NCI-H1092 treated with DMSO at 0.1 percent for 48 hours (cell line): ENCODE measurements at places on chromosomes 5 and 9.

- DNase-seq = no peak
Measured at GRCh38 chr9:35609001-35609819, 4.1 kb downstream of the TESK1 start.

GRCh38 chr9:120934281-120934680 is 7.7 kb upstream of the TRAF1 start:
- no peak for DNase-seq

GRCh38 chr5:143796125-143796524 is 15.8 kb upstream of the HMHB1 start:
- DNase-seq = no peak

GRCh38 chr5:75525344-75525743 is 13.7 kb downstream of the POLK start:
- no peak for DNase-seq

GRCh38 chr9:34646211-34647083 is at the start of gene GALT:
Gene GALT, plus strand, starts transcription at chr9:34646675. Its CDS starts 30 bp downstream, at chr9:34646705.
- DNase-seq = peak; percentile 93

DNA sequence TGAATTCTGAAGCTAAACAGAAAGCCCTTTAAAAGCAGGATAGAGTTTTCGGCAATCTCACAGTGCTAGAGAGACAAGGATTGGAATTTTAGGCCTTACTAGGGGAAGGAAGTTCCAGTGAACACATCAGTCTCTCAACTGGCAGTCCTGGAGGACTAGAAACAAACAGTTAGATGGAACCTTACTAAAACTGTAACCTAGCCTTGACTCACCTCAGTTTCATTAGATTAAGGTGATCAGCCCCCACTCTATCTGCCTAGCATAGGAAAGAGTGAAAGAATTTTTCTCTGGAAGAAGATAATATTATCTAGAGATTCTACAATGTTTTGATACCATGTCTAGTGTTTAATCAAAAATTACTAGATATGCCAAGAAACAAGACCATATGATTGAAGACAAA is 25.8 kb upstream of the SMIM23 start:
- DNase-seq = no peak

DNA sequence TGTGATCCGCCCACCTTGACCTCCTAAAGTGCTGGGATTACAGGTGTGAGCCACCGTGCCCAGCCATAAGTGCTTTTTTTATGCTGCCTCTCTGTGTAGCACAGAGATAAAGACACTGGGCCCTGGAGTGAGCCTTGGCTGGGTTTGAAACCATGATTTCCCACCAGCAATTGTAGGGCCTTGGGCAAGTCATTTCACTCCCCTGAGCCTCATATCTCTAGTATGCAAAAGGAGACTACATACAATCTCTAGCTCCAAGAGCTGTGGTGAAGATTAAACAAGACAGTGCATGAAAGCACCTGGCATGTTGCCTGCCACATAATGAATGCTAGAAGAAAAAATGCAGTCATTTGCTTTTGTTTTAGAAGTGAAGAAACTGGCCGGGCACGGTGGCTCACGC is 3.9 kb downstream of the FABP6 start:
- DNase-seq = no peak

- no peak for DNase-seq
Measured at GRCh38 chr5:137563301-137563645, 64.1 kb upstream of the SPOCK1 start.

- no peak for DNase-seq
Measured at GRCh38 chr5:3036041-3036788, 284.7 kb upstream of the IRX2 start.

- no peak for DNase-seq
Measured at GRCh38 chr5:152181461-152181860, 223.6 kb downstream of the NMUR2 start.

GRCh38 chr9:76618762-76619161 is 145.5 kb upstream of the PCA3 start:
- no peak for DNase-seq

- peak; percentile 18 for DNase-seq
Measured at GRCh38 chr9:133132174-133132573, 11.1 kb upstream of the RALGDS start.

DNA sequence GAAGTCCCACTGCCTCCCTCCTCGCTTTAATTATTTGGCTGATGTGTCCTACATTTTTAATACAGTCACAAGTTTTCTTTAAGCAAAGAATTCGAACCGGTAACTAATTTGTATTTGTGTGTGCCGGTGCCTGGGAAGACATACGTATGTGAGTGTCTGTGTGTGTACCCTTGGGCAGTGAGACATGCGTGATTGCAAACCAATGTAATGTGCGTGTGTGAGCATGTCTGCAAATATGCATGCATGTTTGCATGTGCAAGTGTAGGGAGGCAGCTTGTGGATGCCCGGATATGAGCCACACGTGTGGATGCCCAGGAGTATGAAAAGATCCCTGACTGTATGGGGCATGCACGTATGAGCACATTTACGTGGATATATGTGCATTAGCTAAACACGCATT is 44.4 kb upstream of the NEK6 start:
- no peak for DNase-seq

DNA sequence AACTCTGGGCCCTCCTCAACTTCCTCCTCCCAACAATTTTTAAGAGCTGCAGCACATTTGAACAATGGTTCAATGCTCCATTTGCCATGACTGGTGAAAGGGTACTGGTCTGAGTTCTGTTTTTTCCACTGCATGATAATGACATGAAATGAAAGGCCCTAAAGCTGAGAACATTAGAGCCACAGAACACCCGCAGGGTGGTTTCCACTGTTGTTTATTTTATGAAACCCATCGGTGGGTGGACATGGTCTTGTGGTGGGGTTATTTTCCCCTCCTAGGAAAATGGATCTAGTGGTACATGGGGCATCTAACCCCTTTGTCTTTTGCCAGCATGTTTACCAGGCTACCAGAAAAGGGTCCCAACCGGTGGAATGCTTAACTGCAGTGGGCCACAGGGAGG is 71.8 kb downstream of the SMARCA2 start:
- no peak for DNase-seq

DNA sequence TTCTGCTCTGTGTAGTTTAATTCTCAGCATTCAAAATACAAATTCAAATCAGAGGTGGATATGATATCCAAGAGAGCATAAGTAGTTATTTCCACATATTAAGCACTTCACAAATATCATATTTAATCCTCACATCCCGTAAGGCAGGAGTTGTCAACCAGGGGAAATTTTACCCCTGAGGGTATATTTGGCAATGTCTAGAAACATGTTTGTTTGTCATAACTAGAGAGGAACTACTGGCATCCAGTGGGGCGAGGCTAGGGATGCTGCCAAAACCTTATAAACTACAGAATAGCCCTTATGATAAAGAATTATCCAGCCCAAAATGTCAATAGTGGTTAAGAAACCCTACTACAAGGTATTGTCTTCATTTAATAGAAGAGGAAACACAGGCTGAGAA is 619.4 kb downstream of the SLCO4C1 start:
- DNase-seq = no peak

GRCh38 chr9:97961361-97961760 is 21.8 kb upstream of the ANP32B start:
- DNase-seq = no peak

- no peak for DNase-seq
Measured at GRCh38 chr5:44387921-44388320, 1.3 kb downstream of the FGF10 start.

GRCh38 chr5:10213316-10213715 is 36.4 kb downstream of the ATPSCKMT start:
- DNase-seq = no peak

- DNase-seq = no peak
Measured at GRCh38 chr9:18849270-18849669, 183.7 kb downstream of the SAXO1 start.

GRCh38 chr9:76336027-76336426 is 58.2 kb downstream of the RFK start:
- DNase-seq = no peak

DNA sequence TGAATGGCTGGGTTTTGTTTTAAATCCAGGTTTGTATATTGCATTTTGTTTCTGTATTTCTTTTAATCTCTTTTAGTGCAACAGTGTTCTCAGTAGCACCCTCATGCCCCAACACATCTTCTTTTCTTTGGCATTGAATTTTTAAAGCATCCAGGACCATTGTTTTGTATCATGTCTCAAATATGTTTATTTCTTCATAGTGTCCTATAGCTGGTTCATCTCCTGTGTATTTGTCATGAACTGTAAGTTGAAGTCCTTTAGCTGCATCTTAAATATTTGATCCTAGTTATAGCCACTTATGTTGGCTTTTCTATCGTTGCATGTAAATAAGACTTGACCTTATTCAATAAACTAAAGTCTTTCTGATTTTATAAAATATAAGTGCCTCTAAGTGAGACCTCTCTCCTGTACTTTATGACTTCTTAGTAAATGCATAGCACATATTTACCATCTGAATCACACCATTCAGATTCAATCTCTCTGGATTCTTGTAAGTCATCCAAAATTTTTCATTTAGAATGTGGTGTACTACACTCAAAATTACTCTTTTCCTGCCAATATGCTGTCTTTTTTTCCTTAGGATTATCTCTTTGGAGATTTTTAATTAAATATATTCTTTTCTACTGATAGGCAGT is 21.0 kb upstream of the ERCC6L2 start:
- peak; percentile 10 for DNase-seq

GRCh38 chr5:156534906-156535485 is 208.0 kb downstream of the SGCD start:
- no peak for DNase-seq

DNA sequence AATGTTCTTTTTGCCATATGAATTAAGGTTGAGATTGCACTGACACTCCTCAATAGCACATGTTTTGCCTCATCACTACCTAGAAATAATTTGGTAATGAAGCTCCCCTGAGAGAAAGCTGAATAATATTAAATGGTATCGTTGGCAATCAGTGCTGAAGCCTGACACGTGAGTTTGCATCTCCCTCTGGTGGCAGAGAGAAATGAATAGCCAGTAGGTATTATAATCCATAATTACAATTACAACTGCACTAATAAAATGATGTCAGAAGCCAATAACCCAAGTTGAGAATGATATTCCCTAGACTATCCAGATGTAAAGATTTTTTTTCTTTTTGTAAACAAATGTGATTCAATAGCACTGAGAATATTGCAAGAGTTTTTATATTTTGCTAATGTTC is 700.3 kb downstream of the PTPRD start:
- DNase-seq = peak; percentile 29

DNA sequence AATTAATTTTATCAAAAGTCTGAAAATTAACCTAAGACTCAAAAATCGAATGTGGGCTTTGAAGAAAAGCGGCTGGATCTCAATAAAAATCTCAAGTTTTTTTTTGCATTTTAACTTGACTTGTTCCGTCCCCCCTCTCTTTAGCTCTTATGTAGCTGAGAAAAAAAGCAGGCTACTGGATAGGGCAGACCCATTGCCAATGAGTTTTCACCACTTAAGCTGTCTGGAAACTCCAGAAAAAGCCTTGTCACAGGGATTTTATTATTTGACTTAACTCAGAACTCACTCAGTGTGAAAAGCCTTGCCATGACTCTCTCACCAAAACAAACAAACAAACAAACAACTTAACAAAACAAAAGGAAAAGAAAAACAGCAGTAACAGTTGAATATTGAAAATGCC is 247.4 kb downstream of the CDH9 start:
- no peak for DNase-seq

GRCh38 chr5:1468629-1469527 is 23.6 kb upstream of the SLC6A3 start:
- DNase-seq = no peak

DNA sequence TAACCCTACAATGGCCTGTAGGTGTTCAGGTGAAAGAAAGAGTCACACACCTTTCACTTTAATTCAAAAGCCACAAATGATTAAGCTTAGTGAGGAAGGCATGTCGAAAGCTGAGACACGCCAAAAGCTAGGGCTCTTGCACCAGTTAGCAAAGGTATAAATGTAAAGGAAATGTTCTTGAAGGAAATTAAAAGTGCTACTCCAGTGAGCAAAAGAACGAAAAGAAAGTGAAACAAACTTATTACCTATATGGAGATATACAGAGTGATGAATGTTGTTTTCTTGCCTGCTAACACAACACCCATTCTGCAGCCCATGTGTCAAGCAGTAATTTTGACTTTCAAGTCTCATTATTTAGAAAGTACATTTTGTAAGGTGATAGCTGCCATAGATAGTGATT is 254.2 kb upstream of the SLC24A2 start:
- DNase-seq = no peak

GRCh38 chr5:119318256-119318894 is 37.4 kb upstream of the TNFAIP8 start:
- no peak for DNase-seq

GRCh38 chr9:121357011-121357410 is 13.0 kb downstream of the STOM start:
- no peak for DNase-seq

DNA sequence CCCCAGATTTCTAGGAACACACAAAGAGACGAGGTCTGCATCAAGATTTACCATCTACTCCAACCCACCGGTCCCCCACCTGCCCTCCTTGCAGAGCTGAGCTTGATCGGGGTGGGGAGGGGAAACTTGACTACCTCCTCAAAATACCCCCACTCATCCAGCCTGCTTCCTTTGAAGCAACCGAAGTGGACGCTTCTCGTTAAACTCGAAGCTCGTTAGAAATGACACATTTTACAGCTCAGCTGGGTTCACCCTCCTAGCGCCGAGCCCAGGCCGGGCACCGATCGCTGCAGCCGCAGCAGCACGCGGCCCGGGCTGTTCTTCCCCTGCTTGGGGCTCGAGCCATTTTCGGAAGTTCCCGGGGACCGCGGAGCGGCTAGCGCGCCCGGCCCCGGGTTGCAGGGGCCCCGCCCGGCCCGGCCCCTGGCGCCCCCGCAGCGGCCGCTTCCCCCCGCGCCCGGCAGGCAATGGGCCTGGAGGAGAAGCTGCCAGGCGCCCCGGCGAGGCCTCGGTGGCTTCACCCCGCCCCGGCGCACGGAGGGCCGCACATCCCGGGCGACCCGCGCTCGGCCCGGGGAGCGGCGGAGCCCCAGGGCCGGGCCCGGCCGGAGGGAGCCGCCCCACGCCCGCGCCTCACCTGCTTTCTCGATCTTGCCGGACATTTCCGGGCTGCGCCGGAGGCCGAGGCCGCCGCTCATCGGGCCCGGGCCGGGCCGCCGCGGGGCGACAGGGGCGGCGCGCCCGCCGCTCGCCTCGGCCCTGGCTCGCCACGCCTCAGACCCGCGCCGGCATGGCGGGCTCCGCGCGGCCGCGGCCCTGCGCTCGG is 530 bp downstream of the RAPGEF1 start:
- DNase-seq = peak; percentile 26

GRCh38 chr9:117742131-117742530 is 37.9 kb downstream of the TLR4 start:
- DNase-seq = no peak

DNA sequence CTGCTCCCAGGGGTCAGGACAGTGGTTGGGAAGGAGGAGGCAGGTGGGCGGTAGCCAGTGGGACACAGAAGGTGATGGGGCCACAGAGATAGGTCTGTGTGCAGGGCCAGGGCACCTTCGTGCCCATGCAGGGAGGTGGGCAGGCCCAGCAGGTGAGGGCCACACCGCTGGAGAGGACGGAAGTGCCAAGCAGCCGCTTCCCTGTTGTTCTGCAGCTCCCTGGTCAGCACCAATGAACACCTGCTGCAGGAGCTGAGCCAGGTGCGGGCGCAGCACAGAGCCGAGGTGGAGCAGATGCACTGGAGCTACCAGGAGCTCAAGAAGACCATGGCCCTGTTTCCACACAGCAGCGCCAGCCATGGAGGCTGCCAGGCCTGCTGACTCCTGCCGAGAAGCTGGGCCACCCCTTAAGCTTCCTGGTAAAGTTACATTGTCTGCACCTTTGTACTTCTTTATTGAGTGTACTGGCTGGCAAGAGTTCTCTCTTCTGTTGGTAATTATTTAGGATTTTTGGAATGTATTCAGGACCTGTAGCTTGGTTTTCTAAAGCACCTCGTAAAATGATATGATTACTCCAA is 40.3 kb downstream of the TPPP start:
- no peak for DNase-seq

GRCh38 chr5:170571875-170572852 is 68.3 kb downstream of the KCNIP1 start:
- DNase-seq = no peak
